Stimulated activated CD8-positive, alpha-beta memory T cell treated with anti-CD3 and anti-CD28 coated beads, Interleukin-15, amount 100 ng/mL, for 1 hour (primary cell): ENCODE measurements at places on chromosomes 5 and 9.
A peak's percentile ranks its signal among the peaks of the same experiment; 100 is the strongest.

GRCh38 chr5:31131381-31131891 lies 62.0 kb upstream of the CDH6 start:
- DNase-seq = no peak

DNA sequence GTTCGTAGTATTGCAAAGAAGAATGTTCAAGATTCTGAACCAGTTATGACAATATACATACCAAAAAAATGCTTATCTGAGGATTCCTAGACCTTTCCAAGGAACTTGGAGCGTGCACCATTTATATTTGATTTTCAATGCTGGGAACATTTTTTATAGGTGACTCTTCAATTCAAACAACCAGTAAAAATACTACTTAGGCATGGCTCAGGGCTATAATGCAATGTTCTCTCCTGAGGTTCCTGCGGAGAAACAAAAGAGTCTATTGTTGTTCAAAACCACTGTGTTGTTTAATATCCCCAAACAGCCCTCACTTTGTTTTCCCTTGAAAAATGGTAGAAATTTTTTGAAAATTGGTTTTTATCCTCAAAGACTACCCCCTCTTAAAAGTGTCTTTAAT lies 335.7 kb upstream of the IZUMO3 start:
- no peak for DNase-seq

DNA sequence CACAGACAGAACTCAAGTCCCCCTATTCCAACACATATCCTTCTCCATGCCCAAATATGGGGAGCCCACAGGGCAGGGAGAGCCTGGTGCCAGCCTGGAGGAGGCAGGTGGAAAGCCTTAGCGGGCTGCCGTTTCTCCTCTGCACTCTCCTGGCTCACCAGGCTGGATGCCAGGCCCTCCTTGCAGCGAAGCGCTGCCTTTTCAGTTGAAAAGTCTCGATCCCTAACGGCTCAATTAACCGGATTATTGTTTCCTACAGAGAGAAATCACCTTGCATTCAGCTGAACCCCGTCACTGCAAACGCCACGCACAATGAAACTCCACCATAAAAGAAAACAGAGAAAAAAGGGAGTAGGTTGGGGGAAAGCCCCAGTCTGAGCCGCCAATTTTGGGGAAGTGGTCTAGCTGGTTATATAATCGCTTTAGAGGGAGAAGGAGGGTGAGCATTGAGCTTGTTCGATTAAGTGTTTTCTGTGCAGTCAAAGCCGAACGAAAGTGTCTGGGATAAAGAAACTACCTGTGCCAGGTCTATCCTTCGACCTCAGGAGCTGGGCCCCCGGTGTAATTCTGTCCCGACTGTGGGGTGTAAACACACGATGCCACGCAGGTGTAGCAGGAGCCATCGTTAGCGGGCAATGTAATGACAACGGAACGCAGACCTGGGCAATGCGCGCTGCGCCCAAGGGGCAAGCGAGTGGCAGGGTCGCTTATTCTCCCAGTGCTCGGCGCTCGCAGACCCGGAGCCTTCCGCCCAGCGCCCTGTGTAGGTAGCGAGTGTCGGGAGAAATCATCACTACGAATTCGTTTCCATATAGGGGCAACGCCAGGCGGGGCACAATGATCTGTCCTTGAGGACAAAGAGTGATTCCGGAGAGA lies 3.8 kb downstream of the BARHL1 start:
- DNase-seq = no peak

- no peak for DNase-seq
Observed at GRCh38 chr5:178213748-178214151, 9.4 kb downstream of the HNRNPAB start.

GRCh38 chr9:37422289-37423104 lies at the start of gene GRHPR:
GRHPR (plus strand) TSS chr9:37422696; CDS start chr9:37422751, 55 bp downstream.
- DNase-seq = peak; percentile 76

GRCh38 chr5:10724781-10725507 lies 36.1 kb downstream of the DAP start:
- DNase-seq = no peak

- no peak for DNase-seq
Observed at GRCh38 chr9:92664394-92665152, 5.4 kb downstream of the IPPK start.

DNA sequence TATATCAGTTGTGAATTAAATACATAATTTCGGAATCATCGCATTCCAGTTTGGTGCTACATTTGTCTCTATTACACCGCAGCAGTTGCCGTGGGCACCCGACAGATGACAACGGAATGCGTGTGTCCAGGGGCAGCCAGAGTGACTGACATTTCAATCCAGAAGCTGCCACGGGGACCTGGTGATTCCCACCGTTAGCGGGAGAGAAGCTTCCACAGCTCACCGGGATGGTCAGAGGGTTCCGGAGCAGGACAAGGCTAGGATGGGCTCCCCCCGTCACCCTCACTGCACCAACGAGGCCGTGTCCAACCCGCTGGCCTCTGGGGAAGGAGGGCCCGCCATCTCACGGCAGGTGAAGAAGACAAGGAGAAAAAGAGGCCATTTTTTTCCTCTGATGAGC lies 86.8 kb downstream of the GTF3C4 start:
- DNase-seq = no peak

GRCh38 chr5:159174511-159175168 lies 34.7 kb downstream of the RNF145 start:
- no peak for DNase-seq

- DNase-seq = no peak
Observed at GRCh38 chr5:57383093-57383861, 99.3 kb downstream of the ACTBL2 start.

- no peak for DNase-seq
Observed at GRCh38 chr5:32342656-32343055, 29.9 kb upstream of the MTMR12 start.

GRCh38 chr9:134818591-134818990 lies 62.0 kb upstream of the FCN2 start:
- no peak for DNase-seq

DNA sequence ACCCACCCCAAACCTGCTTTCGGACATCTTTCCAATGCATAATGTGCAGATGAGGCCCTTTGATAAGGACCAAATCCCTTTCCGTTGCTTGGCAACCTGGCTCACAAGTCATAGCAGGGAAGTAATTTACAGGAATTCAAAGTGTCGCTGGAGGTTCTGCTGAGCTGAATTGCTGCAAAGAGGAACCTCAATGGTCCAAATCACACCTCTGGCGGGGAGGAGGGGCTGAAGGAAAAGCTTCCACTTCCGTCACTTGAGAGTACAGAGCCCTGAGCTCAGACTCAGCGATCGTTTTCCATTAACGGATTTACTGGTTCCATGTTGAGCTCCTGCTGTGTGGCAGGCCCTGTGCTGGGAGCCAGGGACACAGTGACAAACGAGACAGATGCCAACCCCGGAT lies 99.3 kb downstream of the KCNIP1 start:
- no peak for DNase-seq

DNA sequence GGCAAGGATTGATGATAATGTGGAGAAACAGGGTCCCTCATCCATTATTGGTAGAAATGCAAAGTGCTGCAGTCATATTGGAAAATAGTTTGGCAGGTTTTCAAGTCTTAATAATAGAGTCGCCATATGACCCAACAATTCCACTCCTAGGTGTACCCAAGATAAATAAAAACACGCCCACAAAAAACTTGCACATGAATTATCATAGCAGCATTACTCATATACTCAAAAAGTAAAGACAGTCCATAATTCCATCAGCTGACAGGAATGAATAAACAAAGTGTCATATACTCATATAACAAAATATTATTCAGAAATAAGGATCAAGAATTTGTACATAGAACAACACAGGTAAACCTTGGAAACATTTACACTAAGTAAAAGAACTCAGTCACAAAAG lies 242.9 kb upstream of the FTMT start:
- no peak for DNase-seq

DNA sequence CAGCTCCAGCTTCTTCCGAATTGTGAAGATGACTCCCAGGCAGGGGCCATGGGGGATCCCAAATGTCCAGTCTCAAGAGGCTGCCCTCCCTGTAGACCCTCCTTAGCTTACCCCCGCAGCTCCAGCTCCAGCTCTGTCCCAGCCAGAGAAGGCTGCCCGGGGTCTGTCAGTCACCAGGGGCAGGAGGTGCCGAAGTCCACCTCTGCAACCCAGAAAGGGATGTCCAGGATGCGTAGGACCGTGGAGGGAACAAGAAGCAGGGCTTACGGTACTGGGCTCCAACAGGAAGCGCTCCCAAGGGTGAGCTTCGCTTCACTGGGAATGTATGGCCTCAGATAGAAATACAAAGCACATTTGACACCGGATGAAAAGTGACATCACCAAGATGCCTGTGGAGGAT lies 6.0 kb downstream of the IPPK start:
- no peak for DNase-seq

- DNase-seq = no peak
Observed at GRCh38 chr9:8265281-8265680, 465.7 kb upstream of the DMAC1 start.

- no peak for DNase-seq
Observed at GRCh38 chr9:123893831-123894460, 36.0 kb downstream of the DENND1A start.

DNA sequence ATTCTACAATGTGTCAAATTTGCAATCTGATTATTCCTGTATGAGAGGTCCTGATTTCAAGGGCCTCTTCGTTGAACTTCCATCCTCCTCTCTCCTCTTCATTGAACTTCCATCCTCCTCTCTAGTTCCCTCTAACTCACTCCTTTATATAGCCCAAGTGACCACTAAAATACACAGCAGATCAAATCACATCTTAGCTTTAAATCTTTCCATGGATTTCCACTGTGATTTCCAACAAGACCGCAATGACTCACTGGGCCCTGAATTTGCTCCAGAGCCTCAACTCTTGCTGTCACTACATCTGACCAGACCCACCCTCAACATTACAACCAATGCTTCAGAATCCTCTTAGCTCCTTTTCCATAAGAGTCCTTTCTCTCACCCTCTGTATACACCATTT lies 59.1 kb upstream of the TMEM252 start:
- DNase-seq = no peak

- no peak for DNase-seq
Observed at GRCh38 chr9:100324594-100325200, 28.0 kb downstream of the TEX10 start.

- DNase-seq = no peak
Observed at GRCh38 chr5:121870489-121870888, 18.8 kb downstream of the FTMT start.

DNA sequence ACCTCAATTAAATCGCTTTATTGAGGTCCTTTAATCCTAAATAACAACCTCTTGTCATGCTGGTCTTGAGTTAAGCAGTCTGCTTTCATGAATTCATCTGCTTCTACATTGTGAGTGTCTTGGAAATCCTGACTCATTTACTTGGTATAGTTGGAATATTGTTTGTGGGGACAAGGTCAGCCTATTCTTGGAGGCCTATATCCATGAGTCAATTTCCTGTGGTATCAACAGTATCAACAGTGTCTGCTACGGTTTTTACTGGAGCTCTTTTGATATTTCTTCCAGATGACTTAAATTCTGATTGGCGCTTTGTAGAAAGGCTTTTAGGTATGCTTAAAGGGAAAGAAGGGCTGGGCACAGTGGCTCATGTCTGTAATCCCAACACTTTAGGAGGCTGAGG lies 71.2 kb upstream of the PARP8 start:
- DNase-seq = no peak
